ENCODE measurements at places on chromosomes 2 and 18.

DNA sequence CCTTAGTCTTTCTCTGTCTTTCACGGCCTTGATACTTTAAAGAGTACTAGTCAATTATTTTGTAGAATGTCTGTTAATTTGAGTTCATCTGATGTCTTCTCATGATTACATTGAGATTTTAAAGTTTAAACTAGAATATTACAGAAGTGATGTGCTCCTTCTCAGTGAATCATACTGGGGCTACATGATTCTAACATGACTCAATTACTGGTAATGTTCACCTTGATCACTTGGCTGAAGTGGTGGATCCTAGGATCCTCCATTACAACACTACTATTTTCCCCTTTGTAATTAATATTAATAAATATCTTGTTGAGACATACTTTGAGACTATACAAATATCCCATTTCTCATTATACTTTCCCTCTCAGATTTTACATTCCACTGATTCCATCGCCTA lies 148.5 kb downstream of the CAMKMT start:
- H3K36me3 ChIP-seq: no peaks in the 10 kb centered on the region
- no peak overlapping the region for H3K4me3 ChIP-seq
- H3K27me3 ChIP-seq: no peaks in the 10 kb centered on the region
- DNase-seq: no peak
- H3K4me1 ChIP-seq: no peaks in the 10 kb centered on the region

GRCh38 chr2:59084326-59084725 lies 843.2 kb upstream of the FANCL start:
- DNase-seq: no peak
- no peaks in the 10 kb centered on the region for H3K4me1 ChIP-seq
- H3K4me3 ChIP-seq: no peak overlapping the region
- no peaks in the 10 kb centered on the region for H3K27me3 ChIP-seq

DNA sequence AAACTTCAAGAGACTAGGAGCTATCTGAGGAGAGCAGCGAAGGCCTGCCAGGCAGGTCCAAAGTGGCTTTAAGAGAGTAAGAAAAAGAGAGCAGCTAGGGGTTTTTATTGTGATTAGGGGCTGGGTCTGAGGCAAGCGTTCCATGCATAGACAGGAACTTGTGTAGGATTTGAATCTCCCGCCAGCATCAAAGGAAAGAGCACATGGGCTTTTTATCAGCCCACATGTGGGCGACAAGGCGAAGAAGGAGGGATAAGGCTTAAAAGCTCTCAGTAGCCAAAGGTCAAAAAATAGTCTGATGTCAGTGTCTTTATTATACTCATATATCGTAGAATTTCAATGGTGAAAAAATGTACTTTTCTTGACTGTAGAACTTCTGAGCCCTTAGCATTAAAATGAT lies 178.5 kb upstream of the TMEFF2 start:
- H3K36me3 ChIP-seq: no peaks in the 10 kb centered on the region
- no peak overlapping the region for H3K4me3 ChIP-seq
- DNase-seq: no peak
- H3K27ac ChIP-seq: no peak overlapping the region

- no peaks in the 10 kb centered on the region for H3K27me3 ChIP-seq
- H3K4me1 ChIP-seq: peaks cover 22% of the 10 kb centered on the region
- no peak for DNase-seq
- H3K27ac ChIP-seq: no peak overlapping the region
- H3K36me3 ChIP-seq: peaks cover 8% of the 10 kb centered on the region
Observed at GRCh38 chr2:109451671-109452070, 162.1 kb downstream of the SEPTIN10 start.

GRCh38 chr18:28884304-28884703 lies 707.4 kb upstream of the CDH2 start:
- no peaks in the 10 kb centered on the region for H3K27me3 ChIP-seq
- no peaks in the 10 kb centered on the region for H3K4me1 ChIP-seq
- no peak overlapping the region for H3K27ac ChIP-seq
- no peak for DNase-seq
- H3K4me3 ChIP-seq: no peak overlapping the region
- H3K36me3 ChIP-seq: no peaks in the 10 kb centered on the region

DNA sequence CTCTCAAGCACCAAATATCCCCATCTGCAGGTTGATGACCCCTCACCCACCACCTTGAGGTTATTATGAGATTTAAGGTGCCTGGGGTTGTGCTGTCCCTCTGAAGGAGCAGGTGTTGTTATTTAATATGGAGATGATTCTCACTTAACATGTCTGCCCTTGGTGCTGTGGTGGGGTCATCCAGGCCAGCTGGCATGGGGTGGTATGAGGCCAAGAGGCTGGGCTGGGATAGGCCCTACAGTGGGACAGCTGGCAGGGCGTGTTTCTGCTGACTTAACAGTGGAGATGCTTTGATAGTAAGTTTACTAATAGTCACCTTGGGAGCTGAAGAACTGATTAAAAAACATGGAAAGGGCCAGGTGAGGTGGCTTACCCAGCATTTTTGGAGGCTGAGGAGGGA lies 22.4 kb downstream of the SERPINB12 start:
- no peak for DNase-seq
- no peak overlapping the region for H3K27ac ChIP-seq
- no peaks in the 10 kb centered on the region for H3K27me3 ChIP-seq
- H3K4me3 ChIP-seq: no peak overlapping the region

DNA sequence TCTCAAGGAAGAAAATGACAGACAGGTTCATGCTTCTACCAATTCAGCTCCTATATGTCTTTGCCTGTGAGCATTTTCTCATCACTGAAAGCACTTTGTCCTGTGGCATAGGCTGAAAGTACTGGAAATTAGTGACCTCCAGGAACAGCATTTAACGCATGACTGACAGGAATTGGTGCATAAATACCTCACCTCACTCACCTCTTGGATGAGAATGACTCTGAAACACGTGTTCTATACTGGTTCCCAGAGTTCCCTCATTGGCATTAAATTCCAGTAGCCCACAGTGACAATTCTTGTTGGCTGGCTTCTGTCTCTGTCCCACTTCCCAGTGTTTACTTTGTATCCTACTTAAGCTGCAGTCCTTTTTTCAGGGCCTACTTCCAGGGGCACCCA lies 83.4 kb upstream of the MAPRE2 start:
- DNase-seq: no peak
- H3K27me3 ChIP-seq: no peaks in the 10 kb centered on the region
- H3K4me1 ChIP-seq: no peaks in the 10 kb centered on the region
- H3K36me3 ChIP-seq: no peaks in the 10 kb centered on the region

DNA sequence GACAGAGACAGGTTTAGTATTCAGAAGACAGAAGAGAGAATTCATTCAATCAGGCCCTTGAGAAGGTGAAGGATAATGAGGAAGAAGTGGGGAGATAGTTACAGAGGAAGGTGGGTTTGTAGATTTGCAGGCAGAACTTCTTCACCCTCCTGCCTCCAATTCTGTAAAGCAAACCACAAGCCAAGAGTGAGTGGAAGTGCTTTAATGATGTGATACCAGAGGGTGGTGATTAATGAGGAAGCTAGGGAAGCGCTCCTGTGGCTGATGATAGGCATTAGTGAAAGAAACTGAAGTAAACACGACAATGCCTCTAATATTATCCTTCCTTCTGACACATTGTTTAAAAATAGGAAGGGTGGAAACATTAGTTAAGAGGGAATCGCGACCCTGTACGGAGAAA lies 78.2 kb downstream of the CAPN13 start:
- DNase-seq: no peak
- no peak overlapping the region for H3K4me3 ChIP-seq
- no peaks in the 10 kb centered on the region for H3K27me3 ChIP-seq
- H3K36me3 ChIP-seq: no peaks in the 10 kb centered on the region
- no peaks in the 10 kb centered on the region for H3K4me1 ChIP-seq

GRCh38 chr2:237935740-237936452 lies 30.9 kb upstream of the UBE2F start:
- no peaks in the 10 kb centered on the region for H3K36me3 ChIP-seq
- no peaks in the 10 kb centered on the region for H3K27me3 ChIP-seq
- no peak overlapping the region for H3K27ac ChIP-seq

DNA sequence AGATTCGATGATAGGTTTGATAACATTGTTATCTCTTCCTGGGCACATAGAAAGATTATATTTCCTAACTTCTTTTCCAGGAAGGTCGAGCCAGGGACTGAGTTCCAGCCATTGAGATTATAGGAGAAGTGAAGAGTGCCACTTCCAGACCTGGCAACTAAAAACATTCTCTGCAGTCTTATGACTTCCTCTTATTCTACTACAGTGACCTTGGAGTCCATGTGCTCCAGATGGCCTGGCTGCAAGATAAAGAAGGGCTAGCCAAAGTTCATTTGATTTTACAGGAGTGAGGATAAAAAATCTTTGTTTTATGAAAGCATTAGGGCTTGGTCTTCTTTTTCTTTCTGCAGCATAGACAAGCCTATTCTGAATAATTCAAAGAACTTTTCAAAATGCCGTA lies 363.0 kb downstream of the FSIP2 start:
- H3K36me3 ChIP-seq: no peaks in the 10 kb centered on the region
- no peak overlapping the region for H3K27ac ChIP-seq
- H3K27me3 ChIP-seq: no peaks in the 10 kb centered on the region
- no peak for DNase-seq
- no peaks in the 10 kb centered on the region for H3K4me1 ChIP-seq
- no peak overlapping the region for H3K4me3 ChIP-seq

DNA sequence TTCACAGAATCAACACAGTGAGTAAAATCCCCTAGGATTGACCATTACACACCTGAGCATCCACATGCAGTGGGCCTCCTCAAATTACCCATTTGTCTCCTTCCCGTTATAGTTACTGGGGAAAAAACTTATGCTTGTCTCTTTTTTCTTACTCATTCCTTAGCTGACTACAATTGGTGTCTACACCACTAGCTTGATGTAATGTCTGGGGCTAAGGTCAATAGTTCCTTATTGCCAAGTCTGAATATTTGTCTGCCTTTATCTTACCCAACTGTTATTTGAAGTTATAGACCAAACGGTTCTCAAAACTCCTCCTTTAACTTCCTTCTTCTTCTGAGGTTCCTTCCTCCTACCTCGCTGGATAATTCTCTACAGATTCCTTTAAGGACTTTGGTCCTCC lies 41.9 kb upstream of the TMEM17 start:
- no peaks in the 10 kb centered on the region for H3K27me3 ChIP-seq
- H3K4me1 ChIP-seq: no peaks in the 10 kb centered on the region
- DNase-seq: no peak
- H3K4me3 ChIP-seq: no peak overlapping the region
- H3K36me3 ChIP-seq: no peaks in the 10 kb centered on the region

DNA sequence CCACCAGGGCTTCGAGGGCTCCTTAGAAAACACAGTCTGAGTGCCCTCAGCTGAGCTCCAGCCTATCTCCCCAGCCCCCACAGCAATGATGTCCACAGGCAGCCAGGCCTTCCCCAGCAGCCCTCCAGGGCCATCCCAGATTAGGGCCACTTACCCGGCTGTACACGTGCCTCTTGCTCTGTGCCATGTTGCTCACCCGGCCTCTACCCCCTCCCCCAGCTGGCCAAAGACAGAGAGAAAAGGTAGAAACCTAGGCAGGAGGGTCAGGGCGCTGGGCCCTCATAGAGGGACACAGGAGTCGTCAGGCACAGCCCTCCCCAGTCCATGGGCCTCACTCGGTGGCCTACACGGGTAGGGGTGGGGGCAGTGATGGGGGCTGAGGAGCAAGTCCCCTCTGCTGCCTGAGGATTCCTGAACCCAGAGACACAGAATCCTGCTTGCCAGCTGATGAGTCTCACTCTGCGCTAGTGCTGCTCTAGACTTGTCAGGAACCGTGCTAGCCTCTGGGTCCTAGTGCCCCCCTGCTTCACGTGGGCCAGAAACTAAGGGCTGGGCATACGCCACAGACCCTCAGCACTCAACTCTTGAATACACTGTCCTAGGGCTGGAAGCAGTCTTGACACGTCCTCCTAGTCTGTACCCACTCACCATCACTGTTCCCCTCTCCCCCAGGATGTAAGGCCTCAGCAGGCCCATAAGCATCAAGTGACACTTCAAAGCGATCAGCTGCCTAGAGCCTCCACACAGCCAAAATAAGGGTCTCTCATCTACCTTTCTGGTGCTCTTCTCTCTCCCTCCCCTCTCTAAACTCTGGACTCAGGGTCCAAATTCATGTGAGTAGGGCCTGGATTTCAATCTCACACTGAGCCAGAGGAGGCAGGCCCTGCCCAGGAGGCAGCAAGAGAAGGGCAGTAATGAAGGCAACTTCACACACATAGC lies at the start of gene DCTN1:
Gene DCTN1 (minus strand): TSS at position 461 of the 939 bp plus-strand sequence. CDS start 274 bp downstream, at position 187.
- H3K27me3 ChIP-seq: no peaks in the 10 kb centered on the region
- peaks cover 57% of the 10 kb centered on the region for H3K4me1 ChIP-seq
- H3K27ac ChIP-seq: peak within 1 kb of the TSS; percentile 40
- H3K36me3 ChIP-seq: peaks cover 18% of the 10 kb centered on the region

DNA sequence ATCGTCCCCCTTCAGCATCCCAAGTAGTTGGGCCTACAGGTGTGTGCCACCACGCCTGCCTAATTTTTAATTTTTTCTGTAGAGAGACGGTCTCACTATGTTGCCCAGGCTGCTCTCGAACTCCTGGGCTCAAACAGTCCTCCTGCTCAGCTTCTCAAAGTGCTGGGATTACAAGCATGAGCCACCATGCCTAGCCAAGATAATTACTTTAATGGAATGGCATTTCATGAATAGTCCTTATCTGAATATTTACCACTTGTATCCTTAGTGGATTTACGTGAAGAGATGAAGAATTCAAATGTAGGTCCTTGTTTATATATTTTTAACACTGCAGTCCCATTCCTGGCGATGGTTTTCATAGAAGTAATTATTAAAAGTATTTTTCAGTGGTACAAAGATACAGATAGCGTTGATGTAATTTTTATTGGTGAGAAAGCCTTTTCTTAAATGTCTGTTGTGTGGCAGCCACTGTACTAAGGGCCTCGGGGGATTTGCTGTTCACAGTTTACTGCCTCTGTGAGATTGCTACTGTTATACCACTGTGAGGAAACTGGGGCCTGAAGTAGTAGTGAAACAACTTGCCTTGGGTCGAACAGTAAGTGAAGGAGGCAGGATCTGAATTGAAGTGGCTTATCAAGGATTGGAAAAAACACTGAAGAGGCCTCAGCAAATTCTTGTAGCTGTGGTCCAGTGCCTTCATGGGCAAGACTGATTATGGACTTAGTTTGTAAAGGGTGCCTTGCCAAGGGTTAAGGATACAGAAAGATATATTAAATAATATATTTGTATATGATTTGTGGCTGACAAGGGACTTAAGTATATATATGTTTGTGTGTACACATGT lies 151.2 kb downstream of the PRPF40A start:
- H3K4me3 ChIP-seq: no peak overlapping the region
- DNase-seq: no peak
- no peaks in the 10 kb centered on the region for H3K36me3 ChIP-seq
- no peak overlapping the region for H3K27ac ChIP-seq
- peaks cover 4% of the 10 kb centered on the region for H3K4me1 ChIP-seq
- H3K27me3 ChIP-seq: no peaks in the 10 kb centered on the region

GRCh38 chr2:190769258-190769657 lies 111.4 kb upstream of the GLS start:
- H3K36me3 ChIP-seq: no peaks in the 10 kb centered on the region
- H3K4me1 ChIP-seq: no peaks in the 10 kb centered on the region
- DNase-seq: no peak
- no peak overlapping the region for H3K27ac ChIP-seq
- no peak overlapping the region for H3K4me3 ChIP-seq
- no peaks in the 10 kb centered on the region for H3K27me3 ChIP-seq

GRCh38 chr18:76405681-76406356 lies 89.2 kb downstream of the ZNF516 start:
- H3K27me3 ChIP-seq: no peaks in the 10 kb centered on the region
- peak overlapping the region; percentile 54 for H3K27ac ChIP-seq
- H3K4me3 ChIP-seq: no peak overlapping the region
- H3K36me3 ChIP-seq: no peaks in the 10 kb centered on the region
- peak; percentile 72 for DNase-seq
- H3K4me1 ChIP-seq: peaks cover 71% of the 10 kb centered on the region

- no peaks in the 10 kb centered on the region for H3K27me3 ChIP-seq
- peak overlapping the region; percentile 57 for H3K27ac ChIP-seq
- no peak for DNase-seq
- H3K4me3 ChIP-seq: no peak overlapping the region
- peaks cover 53% of the 10 kb centered on the region for H3K4me1 ChIP-seq
Observed at GRCh38 chr2:68811364-68811763, 59.8 kb downstream of the BMP10 start.

Measured in vagina (tissue), 2 donors.